ENCODE measurements at places on chromosomes 6 and 20.

DNA sequence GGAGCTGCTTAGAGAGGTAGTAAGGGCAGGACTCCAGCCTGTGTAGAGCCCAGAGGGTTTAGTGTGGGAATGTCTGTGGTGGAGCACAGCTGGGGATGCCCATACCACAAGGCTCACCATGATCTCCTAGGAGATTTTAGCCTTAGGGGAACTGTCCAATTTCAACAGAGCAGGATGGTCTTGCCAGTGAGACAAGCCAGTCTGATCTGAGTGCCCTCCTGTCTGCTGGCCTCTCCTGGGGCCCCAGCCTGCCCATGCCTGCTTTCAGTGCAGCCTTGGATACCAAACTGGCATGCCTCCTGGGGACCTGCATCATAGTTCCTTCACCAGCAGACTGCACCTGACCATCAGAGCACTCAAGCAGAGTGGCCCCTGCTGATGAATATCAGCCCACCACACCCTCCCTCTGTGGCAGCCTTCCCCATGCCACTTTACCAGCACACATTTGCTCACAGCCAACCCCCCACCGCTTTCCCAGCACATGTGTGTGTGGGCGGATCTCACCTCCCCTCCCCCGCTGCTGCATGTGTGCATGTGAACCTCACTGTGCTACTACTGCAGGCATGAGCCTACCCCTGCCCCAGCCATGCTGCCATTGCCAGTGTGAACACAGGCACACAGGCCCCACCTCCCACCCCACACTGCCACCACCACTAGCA lies 7.9 kb upstream of the TREM1 start:
- H3K27me3 ChIP-seq: no peaks in the 10 kb centered on the region
- no peaks in the 10 kb centered on the region for H3K36me3 ChIP-seq
- no peak for DNase-seq
- H3K27ac ChIP-seq: no peak overlapping the region
- peaks cover 13% of the 10 kb centered on the region for H3K4me1 ChIP-seq
- no peak overlapping the region for H3K4me3 ChIP-seq

GRCh38 chr6:20511852-20512251 lies 22.4 kb upstream of the CDKAL1 start:
- H3K27ac ChIP-seq: no peak overlapping the region
- no peak for DNase-seq
- no peaks in the 10 kb centered on the region for H3K4me1 ChIP-seq
- no peaks in the 10 kb centered on the region for H3K27me3 ChIP-seq
- H3K36me3 ChIP-seq: no peaks in the 10 kb centered on the region
- no peak overlapping the region for H3K4me3 ChIP-seq

DNA sequence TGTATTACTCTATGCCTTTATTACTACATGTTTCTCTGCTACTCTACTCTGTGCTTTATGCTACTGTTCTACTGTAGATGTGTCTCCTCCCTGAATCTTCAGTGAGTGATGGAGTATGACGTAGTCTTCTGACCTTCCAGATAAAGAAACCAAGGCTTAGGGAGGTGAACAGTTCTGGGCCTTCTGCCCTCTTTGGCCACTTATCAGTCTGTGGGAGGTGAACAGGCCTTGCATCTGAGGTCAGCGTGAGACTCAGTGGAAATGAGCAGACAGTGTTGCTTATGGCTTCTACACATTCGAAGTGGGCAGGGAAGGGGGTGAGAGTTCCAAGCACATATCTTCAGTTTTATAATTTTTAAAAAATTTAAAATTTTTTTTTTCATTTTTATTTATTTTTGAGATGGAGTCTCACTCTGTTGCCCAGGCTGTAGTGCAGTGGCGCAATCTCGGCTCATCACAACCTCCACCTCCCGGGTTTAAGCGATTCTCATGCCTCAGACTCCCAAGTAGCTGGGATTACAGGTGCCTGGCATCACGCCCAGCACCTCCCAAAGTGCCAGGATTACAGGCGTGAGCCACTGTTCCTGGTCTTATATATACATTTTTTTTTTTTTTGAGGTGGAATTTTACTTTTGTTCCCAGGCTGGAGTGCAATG lies 24.2 kb downstream of the MYBL2 start:
- DNase-seq: no peak
- H3K27me3 ChIP-seq: no peaks in the 10 kb centered on the region
- H3K4me1 ChIP-seq: no peaks in the 10 kb centered on the region
- no peak overlapping the region for H3K4me3 ChIP-seq
- H3K27ac ChIP-seq: no peak overlapping the region
- no peaks in the 10 kb centered on the region for H3K36me3 ChIP-seq

DNA sequence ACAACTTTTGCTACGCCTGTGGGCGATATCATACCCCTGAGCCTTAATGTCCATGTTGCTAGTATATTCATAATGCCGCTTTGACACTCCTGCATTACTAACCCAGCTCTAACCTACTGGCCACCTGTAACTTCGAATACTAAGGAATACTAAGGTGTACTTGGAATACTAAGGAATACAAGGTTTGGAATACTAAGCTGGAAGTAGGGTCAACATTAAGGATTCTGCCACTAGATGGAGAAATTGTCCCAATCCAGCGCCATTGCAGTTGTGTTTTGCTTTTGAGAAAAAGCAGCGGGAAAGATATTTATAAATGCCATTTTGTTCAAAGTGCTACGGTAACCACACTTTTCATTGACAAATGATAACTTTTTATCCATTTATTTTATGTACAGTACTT lies 10.7 kb downstream of the TBXT start:
- H3K27ac ChIP-seq: no peak overlapping the region
- DNase-seq: no peak
- H3K4me1 ChIP-seq: no peaks in the 10 kb centered on the region

DNA sequence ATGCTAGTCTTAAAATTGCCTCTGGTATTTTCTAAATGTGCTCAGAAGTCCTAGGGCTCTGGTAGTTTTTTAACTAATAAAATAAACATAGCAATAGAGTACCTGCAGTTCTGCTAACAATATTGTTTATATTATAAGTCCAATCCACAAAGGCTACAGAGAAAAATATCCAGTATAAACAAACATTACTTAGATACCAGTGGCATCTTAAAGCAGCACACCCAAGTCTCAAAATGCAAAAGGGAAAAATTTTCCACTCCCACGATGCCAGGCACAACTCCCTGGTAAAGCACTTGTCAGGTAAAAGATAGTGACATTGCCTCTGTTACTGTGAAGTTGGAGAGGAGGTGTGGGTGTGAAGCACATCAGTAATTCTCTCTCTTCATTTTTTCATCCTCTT lies 123.3 kb downstream of the OGFRL1 start:
- H3K4me3 ChIP-seq: no peak overlapping the region
- H3K27ac ChIP-seq: no peak overlapping the region
- H3K27me3 ChIP-seq: no peaks in the 10 kb centered on the region
- DNase-seq: no peak
- H3K4me1 ChIP-seq: peaks cover 5% of the 10 kb centered on the region
- no peaks in the 10 kb centered on the region for H3K36me3 ChIP-seq

DNA sequence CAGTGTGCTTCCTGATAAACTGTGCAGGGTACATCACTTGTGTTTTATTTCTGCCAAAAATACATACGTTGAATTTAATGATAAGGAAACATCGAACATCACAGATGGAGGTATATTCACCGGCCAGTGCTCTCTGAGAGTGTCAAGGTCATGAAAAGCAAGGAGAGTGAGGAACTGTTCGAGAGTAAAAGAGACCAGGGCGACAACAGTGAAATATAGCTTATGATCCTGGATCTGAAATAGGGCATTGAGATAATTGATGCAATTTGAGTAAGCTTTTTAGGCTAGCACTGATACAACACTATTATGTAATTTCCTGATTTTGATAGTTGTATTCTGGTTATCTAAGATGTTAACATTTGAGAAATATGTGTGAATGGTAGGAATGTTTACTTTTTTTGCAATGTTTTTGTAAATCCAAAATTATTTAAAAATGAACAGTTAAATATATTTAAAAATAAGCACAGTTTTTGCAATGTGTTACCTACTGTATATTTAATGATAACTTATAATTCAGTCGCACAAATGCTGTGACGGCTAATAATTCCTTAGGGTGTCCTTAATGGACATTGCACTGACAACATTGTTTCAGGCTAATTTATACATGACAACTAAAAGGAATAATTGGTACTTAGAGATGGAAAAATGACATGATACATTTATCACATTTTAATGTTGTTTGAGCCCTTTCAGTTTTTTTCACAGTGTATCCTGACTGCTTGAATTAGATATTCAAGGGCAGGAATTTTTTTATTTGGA lies 9.9 kb downstream of the RAB32 start:
- no peak for DNase-seq
- no peak overlapping the region for H3K27ac ChIP-seq
- peaks cover 30% of the 10 kb centered on the region for H3K36me3 ChIP-seq
- peaks cover 4% of the 10 kb centered on the region for H3K4me1 ChIP-seq

DNA sequence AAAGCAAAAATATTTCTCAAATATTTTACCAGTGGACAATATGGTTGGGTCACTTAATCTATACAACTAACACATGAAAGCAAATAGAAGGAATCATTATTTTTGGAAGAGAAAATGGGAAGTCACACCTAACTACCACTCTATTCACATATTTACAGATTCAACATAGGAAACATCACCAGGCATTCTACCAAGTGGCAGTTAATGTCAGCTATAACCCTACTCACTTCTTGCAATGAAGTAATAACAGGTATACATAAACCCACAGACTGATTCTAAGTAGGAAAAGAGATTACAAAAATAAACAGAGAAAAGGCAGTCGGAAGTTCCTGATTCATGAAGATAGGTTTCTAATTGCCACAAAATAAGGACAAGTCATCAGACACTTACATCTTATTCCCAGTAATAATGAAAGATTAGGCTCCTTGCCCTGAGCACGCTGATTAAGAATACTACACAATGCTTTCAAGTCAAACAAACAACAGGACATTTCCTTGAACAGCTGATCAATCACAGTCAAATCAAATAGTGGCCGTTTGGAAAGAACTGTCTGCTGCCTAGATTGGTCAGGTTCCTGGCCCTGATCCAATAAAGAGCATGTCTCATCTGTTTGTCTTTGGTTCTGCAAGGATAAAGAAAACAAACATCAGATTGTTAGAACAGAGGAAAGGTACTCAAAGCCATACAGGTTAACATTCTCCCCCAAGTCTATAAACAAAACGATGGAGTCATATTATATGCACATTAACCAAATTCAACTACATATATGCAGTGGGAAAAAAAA lies 79.2 kb upstream of the PLN start:
- peaks cover 29% of the 10 kb centered on the region for H3K36me3 ChIP-seq
- no peaks in the 10 kb centered on the region for H3K4me1 ChIP-seq
- no peaks in the 10 kb centered on the region for H3K27me3 ChIP-seq
- no peak overlapping the region for H3K27ac ChIP-seq
- no peak overlapping the region for H3K4me3 ChIP-seq

- no peak overlapping the region for H3K4me3 ChIP-seq
- H3K36me3 ChIP-seq: no peaks in the 10 kb centered on the region
- no peaks in the 10 kb centered on the region for H3K27me3 ChIP-seq
- H3K4me1 ChIP-seq: peaks cover 19% of the 10 kb centered on the region
- no peak overlapping the region for H3K27ac ChIP-seq
Observed at GRCh38 chr6:149854532-149854931, 9.6 kb downstream of the LRP11 start.

GRCh38 chr20:15976047-15976736 lies 597.1 kb downstream of the KIF16B start:
- no peaks in the 10 kb centered on the region for H3K36me3 ChIP-seq
- DNase-seq: no peak

DNA sequence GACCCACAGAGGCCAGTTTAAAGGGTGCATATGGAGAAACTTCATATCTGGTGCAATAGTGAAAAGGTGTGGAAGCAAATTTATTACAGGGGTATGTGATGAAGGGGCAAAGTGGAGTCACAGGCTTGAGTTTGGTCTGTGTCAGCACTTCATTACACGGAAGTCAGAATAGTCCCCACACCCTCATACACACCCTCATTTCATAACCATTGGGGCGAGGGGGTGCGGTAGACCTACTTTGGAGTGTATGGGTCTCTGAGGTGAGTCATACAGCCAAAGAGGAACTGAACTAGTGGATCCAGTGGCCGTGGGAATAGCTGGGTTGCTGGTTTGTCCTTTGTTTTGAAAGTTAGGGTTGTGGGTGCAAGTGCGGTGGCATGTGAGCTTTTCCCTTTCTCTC lies 3.3 kb downstream of the TM9SF4 start:
- peak; percentile 77 for DNase-seq
- H3K27me3 ChIP-seq: no peaks in the 10 kb centered on the region
- no peaks in the 10 kb centered on the region for H3K36me3 ChIP-seq
- H3K27ac ChIP-seq: peak overlapping the region; percentile 46

DNA sequence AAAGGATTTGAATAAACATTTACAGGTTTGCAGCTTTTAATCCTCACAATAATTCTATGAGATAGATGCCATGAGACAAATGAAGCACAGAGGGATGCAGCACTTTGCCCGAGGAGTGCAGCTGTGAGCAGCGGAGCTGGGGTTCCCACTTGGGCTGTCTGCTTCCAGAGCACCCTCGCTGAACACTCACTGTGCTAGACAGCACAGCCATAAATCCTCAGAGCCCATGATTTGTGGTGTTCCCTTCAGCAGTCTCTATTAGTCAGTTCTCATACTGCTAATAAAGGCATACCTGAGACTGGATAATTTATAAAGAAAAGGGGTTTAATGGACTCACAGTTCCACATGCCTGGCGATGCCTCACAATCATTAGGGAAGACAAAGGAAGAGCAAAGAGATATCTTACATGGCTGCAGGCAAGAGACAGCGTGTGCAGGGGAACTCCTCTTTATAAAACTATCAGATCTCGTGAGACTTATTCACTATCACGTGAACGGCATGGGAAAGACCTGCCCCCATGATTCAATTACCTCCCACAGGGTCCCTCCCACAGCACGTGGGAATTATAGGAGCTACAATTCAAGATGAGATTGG lies 25.3 kb upstream of the CTAGE9 start:
- H3K4me3 ChIP-seq: no peak overlapping the region
- no peaks in the 10 kb centered on the region for H3K4me1 ChIP-seq
- no peaks in the 10 kb centered on the region for H3K27me3 ChIP-seq
- H3K36me3 ChIP-seq: no peaks in the 10 kb centered on the region
- no peak overlapping the region for H3K27ac ChIP-seq

DNA sequence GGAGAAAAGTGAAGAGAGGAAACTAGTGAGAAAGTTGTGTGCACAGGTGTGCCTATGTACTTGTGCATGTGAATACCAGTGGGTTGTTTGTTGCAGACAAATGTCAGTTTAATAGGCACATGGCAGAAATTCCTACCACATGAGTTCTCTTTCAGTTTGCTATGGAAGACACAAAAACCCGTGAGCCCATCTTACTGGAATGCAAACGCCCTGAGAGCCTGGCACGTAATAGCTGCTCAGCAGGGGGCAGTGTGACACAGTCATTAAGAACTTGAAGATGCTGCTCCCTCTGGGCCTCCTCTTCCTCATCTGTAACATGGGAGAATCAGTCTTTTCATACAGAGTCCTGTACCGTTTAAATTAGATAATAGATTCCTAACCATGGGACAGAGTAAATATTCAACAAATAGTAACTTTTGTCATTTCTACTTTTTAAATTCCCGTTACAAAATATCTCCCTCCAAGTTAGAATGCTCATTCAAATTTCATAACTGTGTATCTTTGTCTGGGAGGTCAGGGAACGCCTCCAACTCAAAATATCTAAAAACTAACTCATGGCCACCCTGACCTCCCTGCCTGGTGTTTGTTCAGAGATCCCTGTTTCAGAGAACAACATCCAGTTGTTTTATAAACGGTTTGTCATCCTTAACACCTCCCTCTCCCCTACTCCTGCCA lies 802.9 kb downstream of the MAFB start:
- H3K4me1 ChIP-seq: no peaks in the 10 kb centered on the region
- no peak overlapping the region for H3K4me3 ChIP-seq
- H3K36me3 ChIP-seq: no peaks in the 10 kb centered on the region
- DNase-seq: no peak
- H3K27me3 ChIP-seq: no peaks in the 10 kb centered on the region
